ENCODE measurements at places on chromosomes 2 and 18.

GRCh38 chr18:6010284-6010683 lies 115.0 kb upstream of the TMEM200C start:
- no peak for DNase-seq

DNA sequence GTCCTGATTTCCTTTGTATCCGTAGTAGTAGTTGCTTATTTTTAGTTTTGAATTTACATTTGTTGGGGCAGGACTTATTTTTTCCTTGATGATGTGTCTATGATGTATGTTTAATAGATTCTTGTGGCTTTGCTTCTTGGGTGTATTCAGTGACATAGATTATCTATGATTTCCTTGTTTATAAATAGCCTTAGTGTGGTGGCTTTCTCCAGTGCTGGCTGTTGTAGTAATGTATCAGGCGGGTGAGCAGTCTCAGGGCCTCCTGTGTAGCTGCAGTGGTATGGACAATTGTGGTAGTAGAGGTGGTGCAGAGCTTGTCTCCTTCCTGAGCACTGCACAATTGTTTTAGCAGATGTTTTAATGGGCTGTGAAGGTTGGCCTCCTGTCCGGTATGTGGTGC lies 60.5 kb downstream of the SMCHD1 start:
- no peak for DNase-seq

DNA sequence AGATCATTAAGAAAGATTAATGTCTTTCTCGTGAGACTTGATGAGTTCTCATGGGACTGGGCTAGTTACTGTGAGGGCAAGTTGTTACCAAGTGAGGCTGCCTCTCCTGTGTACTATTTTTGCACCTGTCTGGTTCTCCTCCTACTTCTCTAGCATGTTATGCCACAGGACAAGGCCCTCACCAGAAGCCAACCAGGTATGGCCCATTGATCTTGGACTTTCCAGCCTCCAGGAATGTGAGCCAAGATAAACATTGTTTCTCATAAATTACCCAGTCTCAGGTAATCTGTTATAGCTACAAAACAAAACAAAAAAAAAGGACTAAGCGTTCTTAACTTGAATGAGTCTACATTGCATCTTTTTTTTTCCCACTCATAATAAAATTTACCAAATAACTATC lies 184.1 kb downstream of the CDH7 start:
- no peak for DNase-seq

- no peak for DNase-seq
These were observed 78.6 kb downstream of the FAM210A start for GRCh38 chr18:13647761-13648160.

DNA sequence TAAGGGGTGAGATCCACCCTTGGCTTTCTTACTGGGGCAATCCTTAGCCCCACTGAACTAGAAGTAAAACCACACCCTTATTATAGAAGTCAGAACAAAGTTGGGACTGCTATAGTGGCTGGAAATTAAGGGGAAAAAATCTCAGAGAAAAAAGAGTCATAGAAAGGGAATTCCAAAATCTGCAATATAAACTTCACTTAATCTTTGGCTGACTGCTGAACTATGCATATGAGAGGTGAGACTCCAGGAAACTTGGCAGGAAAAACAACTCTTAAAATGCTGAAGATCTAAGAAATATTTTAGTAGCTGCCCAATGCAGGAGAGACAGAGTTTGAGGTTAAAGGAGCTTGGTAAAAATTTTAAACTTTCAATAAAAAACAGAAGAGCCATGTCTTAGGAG lies 201.8 kb upstream of the FN1 start:
- DNase-seq = no peak

GRCh38 chr2:135931776-135932443 lies 53.5 kb downstream of the DARS1 start:
- DNase-seq = no peak

DNA sequence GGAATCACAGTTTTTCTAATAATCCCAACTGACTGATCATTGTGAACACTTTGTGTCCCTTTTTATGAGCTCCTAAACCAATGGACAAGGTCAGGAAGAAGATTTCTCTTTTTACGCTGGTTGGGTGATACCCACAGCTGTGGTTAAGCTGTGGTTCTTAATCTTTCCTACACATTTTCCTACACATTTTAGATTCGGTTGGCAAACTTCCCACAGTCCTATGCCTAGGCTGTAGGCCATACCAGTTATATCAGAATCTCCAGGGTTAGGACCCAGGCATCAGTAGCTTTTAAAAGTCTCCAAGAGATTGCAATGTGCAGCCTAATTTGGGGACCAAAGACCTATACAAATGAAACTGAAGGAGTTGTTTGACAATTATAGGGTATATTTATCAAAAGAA lies 203.0 kb downstream of the SP3 start:
- no peak for DNase-seq

GRCh38 chr2:32231959-32232358 lies 32.7 kb downstream of the NLRC4 start:
- no peak for DNase-seq

DNA sequence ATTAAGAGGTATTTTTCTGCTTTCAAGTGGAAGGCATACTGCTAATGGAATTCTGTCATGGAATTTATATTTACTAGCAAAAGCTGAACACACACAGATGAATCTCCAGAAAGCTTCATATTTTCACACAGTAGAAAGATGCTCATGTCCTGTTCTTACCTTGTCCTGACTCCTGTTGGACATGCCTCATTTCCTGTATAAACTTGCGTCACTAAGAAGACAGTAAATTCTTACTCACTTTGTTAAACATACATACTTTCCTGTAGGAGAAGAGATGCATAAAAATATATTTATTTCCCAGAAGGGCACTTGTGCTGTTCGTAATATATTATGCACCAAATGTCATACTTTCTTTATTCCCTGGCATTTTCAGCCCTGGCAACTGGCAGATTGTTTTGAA lies 238.3 kb upstream of the RASGRP3 start:
- no peak for DNase-seq

GRCh38 chr2:172246649-172247048 lies 143.9 kb upstream of the DLX2 start:
- no peak for DNase-seq

GRCh38 chr2:96470636-96471035 lies 34.5 kb downstream of the NEURL3 start:
- DNase-seq = no peak

GRCh38 chr2:97348265-97348664 lies 235.3 kb downstream of the ANKRD36 start:
- DNase-seq = no peak

DNA sequence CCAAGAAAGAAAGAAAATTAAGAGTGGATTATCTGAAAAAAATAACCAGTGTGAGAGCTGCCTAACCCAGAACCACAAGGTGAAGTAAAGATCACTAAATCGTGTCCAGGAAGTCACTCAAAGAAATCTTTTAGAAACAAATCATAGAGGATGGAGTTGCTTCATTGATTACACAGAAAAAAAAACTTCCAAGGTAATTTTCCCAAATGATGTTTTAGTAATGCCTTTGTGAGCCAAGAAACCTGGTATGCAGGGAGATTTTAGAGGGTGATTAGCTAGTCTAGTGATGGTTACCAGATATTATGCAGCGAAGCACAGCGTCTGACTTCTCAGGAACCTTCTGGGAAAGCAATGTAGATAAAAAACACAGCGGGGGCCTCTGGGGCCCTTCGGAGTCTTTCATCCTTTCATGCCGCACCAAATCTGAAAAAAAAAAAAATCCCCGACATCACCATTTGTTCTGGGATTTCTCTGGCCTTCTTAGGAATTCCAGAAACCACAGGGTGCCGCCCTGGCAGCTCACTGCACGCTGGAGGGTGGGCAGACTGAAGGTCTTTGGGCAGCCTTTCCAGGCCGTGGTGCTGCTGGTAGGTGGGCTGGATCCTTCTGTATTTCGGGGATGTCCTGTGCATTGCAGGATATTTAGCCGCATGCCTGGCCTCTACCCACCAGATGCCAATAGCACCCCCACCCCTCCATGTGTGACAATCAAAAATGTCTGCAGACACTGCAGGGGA lies 17.3 kb downstream of the ALPK2 start:
- DNase-seq = no peak

- DNase-seq = no peak
These were observed 10.3 kb downstream of the KHK start for GRCh38 chr2:27096748-27097297.

DNA sequence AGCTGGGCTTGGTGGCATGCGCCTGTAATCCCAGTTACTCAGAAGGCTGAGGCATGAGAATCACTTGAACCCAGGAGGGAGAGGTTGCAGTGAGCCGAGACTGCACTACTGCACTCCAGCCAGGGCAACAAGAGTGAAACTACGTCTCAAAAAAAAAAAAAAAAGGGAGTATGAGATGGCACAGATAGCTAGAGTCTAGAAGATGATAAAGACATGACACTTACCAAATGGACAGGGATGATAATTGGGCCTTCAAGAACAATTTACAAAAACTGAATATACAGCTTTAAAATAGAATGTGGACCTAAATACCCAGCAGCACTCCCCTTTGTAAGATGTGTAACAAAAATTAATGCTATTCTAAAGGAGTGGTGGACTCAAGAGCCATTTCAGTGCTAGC lies 2.7 kb downstream of the METTL4 start:
- no peak for DNase-seq

DNA sequence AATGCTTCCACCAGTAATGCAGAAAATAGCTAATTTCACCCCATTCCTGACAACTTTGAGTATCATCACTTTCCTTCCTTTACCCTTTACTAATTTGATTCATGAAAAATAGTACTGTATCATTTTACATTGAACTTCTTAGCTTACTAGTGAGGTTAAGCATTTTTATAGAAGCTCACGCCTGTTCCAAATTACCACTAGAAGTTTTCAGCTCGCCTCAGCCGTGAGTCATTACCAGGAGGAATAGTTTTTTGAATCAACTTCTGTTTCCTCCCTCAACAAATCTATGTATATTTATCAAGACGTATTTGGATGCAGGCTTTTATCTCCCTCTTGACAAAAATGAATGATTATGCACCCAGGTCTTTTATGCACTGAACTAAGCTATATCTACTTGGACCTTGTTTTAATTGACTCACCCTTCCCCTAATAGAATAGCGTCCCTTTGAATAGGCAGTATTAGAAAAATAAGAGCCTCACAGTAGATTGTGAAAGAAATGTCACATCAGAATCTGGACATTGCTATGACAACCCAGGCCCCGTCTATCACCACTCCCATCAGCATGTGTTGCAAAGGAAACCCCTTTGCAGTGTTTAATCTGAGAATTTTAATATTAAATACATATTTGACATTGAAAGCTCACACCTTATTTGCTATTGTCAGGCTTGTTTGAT lies 207.4 kb upstream of the NRP2 start:
- no peak for DNase-seq

DNA sequence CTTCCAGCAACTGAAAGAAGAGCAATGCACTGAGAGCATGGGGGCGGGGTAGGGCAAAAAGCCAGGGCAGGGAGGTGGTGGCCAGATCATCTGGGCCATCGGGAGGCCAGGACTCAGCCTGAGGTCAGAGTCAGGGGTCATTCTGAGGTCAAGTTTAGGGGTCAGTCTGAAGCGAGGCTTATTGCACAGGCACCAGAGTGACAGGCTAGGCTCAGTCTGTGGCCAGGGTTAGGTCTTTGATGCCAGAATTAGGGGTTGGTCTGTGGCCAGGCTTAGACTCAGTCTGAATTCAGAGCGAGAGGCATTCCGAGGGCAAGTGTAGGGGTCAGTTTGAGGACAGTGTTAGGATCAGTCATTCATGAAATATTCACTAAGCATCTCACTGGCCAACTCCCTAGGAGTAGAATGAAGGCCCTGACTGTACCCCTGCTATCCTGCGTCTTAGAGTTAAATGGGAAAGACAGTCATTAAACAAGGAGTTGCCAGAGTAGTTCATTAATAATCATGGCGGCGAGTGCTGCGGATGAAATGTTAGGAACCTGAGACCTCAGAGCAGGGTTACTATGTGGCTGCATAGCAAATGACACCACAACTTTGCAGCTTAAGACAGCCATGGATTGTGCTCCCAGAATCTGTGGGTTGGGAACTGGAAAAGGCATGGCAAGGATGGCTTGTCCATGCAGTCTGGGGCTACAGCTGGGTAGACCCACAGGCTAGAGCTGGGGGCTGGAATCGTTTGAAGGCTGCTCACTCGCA lies 198.7 kb downstream of the CYP26B1 start:
- no peak for DNase-seq

GRCh38 chr18:50374220-50374752 lies 560 bp upstream of the SKA1 start:
- no peak for DNase-seq

- no peak for DNase-seq
These were observed 61.4 kb downstream of the LHCGR start for GRCh38 chr2:48694149-48694548.

GRCh38 chr18:46636040-46636630 lies 20.9 kb downstream of the LOXHD1 start:
- no peak for DNase-seq

- no peak for DNase-seq
These were observed 89.7 kb upstream of the ATG16L1 start for GRCh38 chr2:233161730-233162129.

DNA sequence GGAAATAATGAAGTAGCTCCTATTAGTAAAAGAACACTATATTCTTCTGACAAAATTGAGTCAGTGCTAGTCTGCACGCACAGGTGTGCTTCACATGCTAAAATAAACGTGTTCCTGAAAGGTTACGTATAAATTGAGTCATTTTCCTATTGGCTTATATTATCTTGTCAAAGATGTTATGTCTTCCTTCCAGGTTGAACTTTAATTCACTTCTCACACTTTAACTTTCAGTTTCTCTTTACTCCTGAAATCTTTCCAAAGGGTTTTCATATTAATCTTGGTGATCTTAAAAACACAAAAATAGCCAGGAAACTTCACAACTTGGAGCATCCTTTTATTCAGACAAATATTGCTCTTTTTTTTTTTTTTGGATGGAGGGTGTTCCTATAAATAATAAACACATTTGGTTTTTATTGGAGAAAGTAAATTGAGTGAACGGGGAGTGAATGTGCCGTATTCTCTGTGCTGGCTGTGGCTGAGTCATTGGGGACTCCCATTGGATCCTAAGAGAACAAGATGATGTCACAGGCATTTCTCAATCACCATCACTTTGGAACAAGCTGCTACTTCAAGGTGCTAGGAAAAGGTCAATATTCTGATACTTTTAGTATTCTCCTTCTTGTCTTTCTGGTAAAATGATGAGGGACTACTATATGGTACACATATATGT lies 150.2 kb upstream of the SPATS2L start:
- DNase-seq = no peak

GRCh38 chr2:189613650-189614420 lies 33.2 kb upstream of the SLC40A1 start:
- DNase-seq = no peak

- DNase-seq = no peak
These were observed 182.8 kb downstream of the NBAS start for GRCh38 chr2:15378148-15378908.

GRCh38 chr2:25252291-25253152 lies 84.1 kb upstream of the POMC start:
- DNase-seq = no peak

GRCh38 chr2:217407362-217407761 lies 547.5 kb upstream of the TNP1 start:
- DNase-seq = no peak

Data from stimulated activated CD4-positive, alpha-beta T cell treated with anti-CD3 and anti-CD28 coated beads, TNF-alpha, amount 100 ng/mL, for 1 hour (primary cell).